ENCODE measurements at places on chromosomes 4 and X.
A peak's percentile ranks its signal among the peaks of the same experiment; 100 is the strongest.

- DNase-seq = no peak
These were observed 294.3 kb downstream of the GUCY2F start for GRCh38 chrX:109187473-109188168.

DNA sequence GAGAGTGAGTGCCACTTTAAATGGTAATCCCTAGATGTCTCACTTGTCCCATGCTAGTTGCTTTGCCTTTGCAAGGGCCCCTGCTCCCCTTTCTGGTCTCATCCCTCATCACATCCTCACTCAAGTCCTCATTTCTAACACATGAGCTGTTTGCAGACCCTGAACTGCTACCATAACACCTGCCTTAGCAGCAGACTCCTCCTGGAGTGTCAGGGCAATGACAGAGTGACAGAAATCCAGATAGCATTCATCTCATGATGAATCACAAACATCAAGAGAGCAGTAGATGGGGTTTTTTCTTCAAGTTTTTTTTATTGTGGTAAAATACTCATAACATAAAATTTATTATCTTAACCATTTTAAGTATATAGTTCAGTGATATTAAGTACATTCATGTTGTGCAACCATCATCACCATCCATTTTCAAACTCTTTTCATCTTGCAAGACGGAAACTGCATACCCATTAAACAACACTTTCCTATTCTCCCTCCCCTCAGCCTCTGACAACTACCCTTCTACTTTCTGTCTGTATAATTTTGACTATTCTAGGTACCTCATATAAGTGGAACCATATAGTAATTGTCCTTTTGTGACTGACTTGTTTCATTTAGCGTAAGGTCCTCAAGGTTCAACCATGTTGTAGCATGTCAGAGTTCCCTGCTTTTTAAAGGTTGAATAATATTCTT is 133.2 kb upstream of the RPS6KA3 start:
- DNase-seq = no peak

- DNase-seq = no peak
These were observed 122.4 kb upstream of the ACSL4 start for GRCh38 chrX:109855501-109855900.

- no peak for DNase-seq
These were observed 16.8 kb upstream of the NFXL1 start for GRCh38 chr4:47930971-47931804.

GRCh38 chrX:122418758-122419157 is 765.3 kb upstream of the GRIA3 start:
- no peak for DNase-seq

GRCh38 chrX:48498374-48498809 is 10.4 kb upstream of the PORCN start:
- DNase-seq = no peak

DNA sequence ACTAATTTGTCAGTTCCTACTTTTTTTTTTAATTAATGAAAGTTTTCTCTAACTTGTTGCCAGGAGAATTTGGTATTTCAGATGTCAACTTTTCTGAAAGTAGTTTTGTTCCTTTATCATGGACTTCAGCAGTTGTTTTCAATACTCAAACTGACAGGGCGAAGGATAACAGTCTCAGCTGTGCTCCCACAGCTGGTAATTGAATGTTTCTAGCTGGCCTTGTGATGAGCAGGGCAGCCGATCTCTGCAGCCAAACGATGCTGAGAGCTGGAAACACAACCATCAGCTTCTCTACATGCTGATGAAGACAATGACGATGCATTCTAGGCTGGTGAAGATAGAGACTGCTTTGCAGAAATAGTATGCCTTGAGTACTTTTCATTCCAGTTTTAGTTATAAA is 130.0 kb upstream of the MAP9 start:
- no peak for DNase-seq

DNA sequence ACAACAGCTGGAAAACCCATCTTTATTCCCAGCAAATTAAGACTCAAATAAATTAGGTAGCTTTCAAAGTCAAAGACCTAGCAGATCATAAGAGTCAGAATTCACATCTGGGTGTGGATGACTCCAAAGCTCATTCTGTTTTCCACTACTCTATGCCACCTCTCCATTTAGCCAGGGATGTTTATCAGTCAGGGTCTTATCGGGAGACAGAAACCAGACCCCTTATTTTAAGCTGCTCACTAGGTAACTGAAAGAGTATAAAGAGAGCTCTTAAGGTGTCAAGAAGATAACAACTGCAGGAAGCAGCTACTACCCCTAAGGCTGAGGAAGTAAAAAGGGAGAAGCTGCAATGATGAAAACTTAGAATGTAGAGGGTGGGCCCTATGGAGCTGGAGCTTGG is 333.7 kb upstream of the KLF3 start:
- no peak for DNase-seq

- DNase-seq = no peak
These were observed 224.1 kb downstream of the NLGN4X start for GRCh38 chrX:6004529-6004928.

GRCh38 chrX:63350941-63351616 is at the start of gene SPIN4:
Gene SPIN4 (minus strand): TSS chrX:63351332. CDS start chrX:63350819, 513 bp downstream.
- DNase-seq = peak; percentile 53

- peak; percentile 58 for DNase-seq
These were observed 203.6 kb downstream of the SPRY1 start for GRCh38 chr4:123599920-123600810.

DNA sequence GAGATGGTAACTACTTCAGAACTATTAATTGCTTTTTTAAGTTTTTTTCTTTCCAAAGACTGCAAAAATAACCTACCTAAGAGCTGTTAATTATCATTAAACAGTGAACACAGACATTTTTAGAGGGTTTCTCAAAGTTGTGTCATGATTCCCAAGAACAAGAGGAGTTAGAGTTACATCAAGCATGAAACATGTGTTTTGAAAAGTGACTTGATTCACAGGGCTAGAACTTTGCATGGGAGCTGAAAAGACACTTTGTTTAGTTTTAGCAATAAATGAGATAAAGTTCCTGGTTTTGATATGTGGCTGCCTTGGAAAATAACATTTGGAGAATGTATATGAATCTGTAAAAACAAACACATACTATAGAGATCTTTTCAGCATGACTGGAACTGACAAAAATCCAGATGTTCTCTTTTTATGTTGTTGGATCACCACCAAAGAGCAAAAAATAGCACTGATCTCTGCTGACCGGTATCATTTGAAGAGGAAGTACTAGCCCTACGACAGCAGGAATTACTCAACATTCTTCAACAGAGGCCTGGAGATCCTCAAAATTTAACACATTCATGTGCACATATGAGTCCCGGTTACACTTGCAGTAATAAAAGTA is 173.0 kb upstream of the PCDH18 start:
- DNase-seq = no peak

GRCh38 chr4:118012142-118012541 is 22.1 kb upstream of the NDST3 start:
- DNase-seq = no peak

DNA sequence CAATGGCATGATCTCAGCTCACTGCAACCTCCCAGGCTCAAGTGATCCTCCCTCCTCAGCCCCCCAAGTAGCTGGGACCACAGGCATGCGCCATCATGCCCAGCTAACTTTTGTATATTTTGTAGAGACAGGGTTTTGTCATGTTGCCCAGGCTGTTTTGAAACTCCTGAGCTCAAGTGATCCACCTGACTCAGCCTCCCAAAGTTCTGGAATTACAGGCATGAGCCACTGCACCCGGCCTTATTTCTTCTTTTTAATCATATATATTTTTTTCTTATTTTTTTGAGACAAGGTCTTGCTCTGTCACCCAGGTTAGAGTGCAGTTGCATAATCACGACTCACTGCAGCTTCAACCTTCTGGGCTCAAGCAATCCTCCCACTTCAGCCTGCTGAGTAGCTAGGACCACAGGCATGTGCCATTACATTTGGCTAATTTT is 184.0 kb downstream of the TSPAN5 start:
- DNase-seq = no peak

DNA sequence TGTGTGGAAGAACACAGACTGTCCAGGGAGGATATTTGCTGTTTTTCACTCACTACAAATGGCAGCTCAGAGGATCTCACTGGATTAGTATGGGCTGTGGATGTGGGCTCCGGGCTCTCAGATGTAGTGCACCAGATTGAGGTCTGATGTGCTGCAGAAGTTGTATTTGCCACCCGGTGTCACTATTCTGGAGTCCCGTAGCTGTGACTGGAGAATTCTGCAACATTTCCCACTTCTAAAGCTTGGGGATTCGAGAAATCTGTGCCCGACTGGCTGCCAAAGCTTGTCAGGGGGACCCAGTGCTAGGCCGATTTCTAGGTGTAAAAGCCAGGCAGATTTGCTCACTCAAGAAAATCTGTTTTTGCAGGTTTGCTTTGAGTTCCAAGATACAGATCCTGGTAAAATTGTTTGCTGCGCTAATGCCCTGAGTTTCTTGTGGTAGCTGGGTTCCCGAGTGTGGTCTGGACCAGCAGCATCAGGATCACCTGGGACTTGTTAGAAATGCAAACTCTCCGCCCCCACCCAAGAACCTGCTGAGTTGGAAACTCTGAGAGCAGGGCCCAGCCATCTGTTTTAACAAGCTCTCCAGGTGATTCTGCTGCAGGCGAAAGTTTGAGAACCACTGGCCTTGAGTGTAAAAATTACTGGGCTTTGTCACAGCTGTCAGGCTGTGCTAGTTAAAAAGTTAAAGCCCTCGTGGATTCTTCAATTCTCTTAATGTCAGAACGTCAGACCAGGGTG is 18.1 kb downstream of the KIT start:
- DNase-seq = no peak

DNA sequence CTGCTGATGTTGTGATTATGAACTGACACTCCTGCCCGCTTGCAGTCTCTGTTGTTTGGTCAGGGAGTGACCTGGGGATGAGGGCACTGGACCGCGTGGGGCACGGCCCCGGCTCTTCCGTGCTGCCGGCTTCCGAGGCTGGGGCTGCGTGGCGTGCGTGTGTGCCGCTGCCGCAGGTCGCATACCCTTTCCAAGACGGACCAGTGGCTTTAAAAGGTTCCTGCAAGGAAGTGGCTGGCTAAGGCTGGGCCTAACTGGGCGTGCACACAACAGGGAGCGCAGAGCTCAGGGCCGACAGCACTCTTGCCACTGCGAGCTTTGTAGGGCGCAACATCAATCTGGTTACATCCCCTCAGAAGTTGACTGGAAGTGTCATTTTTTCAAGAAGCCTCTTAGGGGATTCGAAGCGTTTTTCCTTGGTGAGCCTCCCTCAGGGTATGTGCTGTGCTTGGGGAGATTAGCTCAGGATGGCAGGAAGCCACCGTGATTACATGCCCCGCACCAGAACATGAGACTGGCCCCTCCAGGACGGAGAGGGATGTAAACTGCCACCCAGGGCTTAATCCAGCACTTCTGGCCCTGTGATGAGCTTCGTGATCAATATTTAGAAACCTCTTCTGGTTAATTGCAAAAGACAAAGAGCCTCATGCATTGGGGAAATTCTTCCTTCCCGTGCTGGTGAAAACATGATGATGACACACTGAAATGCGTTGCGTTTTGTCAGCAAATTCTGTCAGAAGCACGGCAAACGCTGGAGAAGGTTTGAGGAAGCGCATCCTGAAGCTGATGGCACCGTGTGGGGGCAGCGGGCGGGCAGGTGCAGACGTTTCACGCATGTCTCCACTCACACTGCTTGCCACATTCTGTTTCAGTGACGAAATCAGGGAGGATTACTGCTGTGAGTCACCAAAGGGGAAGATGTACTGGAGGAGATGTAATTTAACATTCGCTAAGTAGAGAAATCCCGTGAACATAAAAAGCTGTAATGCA is 11.1 kb downstream of the MAEA start:
- DNase-seq = peak; percentile 12

GRCh38 chr4:4859325-4859798 is at the start of gene MSX1:
Gene MSX1 (plus strand): TSS chr4:4859665. CDS start chr4:4859900, 235 bp downstream.
- peak; percentile 14 for DNase-seq

- no peak for DNase-seq
These were observed 134.5 kb downstream of the ARHGAP6 start for GRCh38 chrX:11531226-11531625.

DNA sequence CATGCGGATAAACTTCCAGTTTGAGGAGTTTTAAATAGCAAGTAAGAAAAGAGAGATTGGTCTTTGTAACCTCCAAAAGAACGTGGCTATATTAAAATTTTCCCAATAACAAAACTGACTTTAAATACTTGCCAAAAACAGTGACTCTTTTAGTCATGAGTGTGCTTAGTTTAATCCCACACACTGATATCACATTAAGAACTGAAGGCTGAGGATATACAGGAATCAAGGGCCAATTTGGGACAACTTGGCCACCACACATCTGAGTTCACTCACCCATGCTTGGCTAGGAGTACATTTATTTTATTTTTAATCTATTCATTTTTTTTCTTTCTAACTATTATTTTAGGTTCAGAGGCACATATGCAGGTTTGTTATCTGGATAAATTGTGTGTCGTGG is 110.2 kb downstream of the APBB2 start:
- DNase-seq = no peak

DNA sequence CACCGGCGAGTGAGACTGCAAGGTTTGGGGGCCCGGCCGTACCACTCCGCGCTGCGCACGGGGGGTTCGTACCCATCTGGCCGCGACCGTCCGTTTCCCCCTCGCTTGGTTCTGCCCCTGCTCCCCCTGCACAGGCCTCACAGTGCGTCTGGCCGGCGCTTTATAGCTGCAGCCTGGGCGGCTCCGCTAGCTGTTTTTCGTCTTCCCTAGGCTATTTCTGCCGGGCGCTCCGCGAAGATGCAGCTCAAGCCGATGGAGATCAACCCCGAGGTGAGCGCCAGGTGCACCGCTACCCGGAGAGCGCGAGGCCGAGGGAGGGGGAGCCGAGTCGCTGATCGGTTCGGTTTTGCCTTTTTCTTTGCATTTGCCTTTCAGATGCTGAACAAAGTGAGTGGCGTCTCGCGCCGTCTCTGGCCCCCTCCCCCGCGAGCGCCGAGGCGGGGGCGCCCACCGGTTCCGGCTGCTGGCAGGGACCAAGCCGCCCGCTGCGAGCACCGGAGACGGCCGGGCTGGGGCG is at the start of gene UCHL1:
UCHL1 (plus strand) TSS at position 189 of the 517 bp plus-strand sequence; CDS start at position 238, 49 bp downstream.
- no peak for DNase-seq

GRCh38 chrX:134602410-134602809 is 55.9 kb downstream of the PLAC1 start:
- no peak for DNase-seq

DNA sequence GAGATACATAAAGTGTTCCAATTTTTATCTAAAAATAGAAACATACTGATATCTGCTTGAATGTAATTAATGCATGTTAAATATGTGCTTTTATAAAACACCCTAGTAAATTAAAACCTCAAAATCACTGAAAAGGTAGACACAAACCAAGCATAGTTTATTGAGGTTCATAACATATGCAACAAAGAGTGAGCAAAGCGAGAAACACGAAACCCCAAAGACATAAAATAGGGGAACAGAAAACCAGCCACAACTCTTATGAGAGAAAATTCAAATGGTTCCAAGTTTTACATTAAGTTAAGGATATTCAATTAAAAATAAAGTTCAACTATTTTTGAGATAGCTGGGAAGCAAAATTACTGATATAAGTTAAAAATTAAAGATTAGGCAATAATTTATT is 336.4 kb upstream of the AGA start:
- DNase-seq = no peak

- DNase-seq = no peak
These were observed 102.9 kb upstream of the EOLA2 start for GRCh38 chrX:150041208-150041607.

DNA sequence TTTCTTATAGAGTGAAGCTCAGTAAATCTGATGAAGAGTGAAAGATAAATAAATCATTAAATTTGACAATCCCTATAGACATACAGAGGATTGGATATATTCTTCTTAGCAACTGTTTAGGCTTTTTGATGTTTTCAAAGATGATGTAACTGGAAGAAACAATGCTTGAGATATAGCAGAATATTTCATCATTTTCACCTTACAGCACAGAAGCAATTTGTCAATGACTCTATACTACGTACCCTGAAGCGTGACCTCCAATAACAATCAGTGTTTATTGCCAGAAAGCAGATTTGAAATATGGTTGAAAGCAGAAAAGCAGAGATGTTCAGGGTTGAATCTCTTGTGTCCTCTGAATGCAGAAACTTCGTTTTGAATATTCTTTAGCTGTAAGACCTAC is 228.4 kb downstream of the DTHD1 start:
- no peak for DNase-seq

Data from CD4-positive, alpha-beta T cell treated with Interleukin-15 for 4 hours (primary cell).